Cardiac muscle cell (in vitro differentiated cells and primary cell): ENCODE measurements at places on chromosomes 5 and 9. TPM values are rescaled to one million over a fixed set of nuclear protein-coding genes. Genes with fewer than 3 reads are reported as not detected.

GRCh38 chr5:129858131-129858675 is 46.1 kb upstream of the CHSY3 start:
- H3K27me3 ChIP-seq, result no peaks in the 10 kb centered on the region
- no peak overlapping the region for H3K4me3 ChIP-seq
- no peaks in the 10 kb centered on the region for H3K36me3 ChIP-seq

GRCh38 chr9:127500399-127500798 is 49.1 kb downstream of the LRSAM1 start:
- no peak for DNase-seq
- H3K4me3 ChIP-seq, result no peak overlapping the region
- H3K27ac ChIP-seq, result no peak overlapping the region
- no peaks in the 10 kb centered on the region for H3K27me3 ChIP-seq

The CCNO gene
- polyA plus RNA-seq, result 0.12 and 0.72 TPM in 2 replicates

- no peak overlapping the region for H3K27ac ChIP-seq
- no peaks in the 10 kb centered on the region for H3K4me1 ChIP-seq
- no peaks in the 10 kb centered on the region for H3K27me3 ChIP-seq
- no peak overlapping the region for H3K4me3 ChIP-seq
Observed at GRCh38 chr9:26391036-26391435, 501.6 kb downstream of the CAAP1 start.

The RAI14 gene
- polyA plus RNA-seq, result 9.6 and 13.4 TPM in 2 replicates

- no peak overlapping the region for H3K27ac ChIP-seq
- no peaks in the 10 kb centered on the region for H3K36me3 ChIP-seq
- peak; percentile 36 for DNase-seq
- H3K27me3 ChIP-seq, result peaks cover 43% of the 10 kb centered on the region
Observed at GRCh38 chr9:88528080-88528790, 6.7 kb upstream of the NXNL2 start.

DNA sequence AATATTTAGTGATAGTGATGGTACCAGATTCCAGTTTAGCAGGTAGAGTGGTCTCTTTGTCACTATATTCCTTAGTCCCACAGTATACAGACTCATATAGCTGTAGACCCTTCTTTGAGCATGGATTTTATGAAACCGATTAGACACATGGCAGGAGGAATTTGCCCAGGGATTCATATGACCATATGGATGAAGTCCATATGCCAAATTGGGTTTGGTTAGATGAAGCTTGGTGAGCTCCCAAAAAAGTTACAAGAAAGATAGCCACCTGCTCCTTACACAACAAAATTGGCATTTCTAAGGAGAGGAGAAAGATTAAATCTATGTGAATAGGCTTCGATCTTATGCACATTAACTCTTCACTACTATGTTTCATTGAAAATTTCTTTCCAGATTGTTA is 211.4 kb downstream of the CWC27 start:
- H3K4me3 ChIP-seq, result no peak overlapping the region
- no peaks in the 10 kb centered on the region for H3K27me3 ChIP-seq
- H3K36me3 ChIP-seq, result no peaks in the 10 kb centered on the region
- no peak overlapping the region for H3K27ac ChIP-seq
